ENCODE measurements at places on chromosomes 4 and X. TPM values are rescaled to one million over a fixed set of nuclear protein-coding genes. Genes with fewer than 3 reads are reported as not detected.

GRCh38 chr4:13783800-13784411 lies 156.4 kb upstream of the BOD1L1 start:
- peak overlapping the region; percentile 8 for H3K27ac ChIP-seq
- H3K36me3 ChIP-seq, result no peaks in the 10 kb centered on the region
- no peaks in the 10 kb centered on the region for H3K4me1 ChIP-seq
- DNase-seq, result no peak
- H3K4me3 ChIP-seq, result no peak overlapping the region

DNA sequence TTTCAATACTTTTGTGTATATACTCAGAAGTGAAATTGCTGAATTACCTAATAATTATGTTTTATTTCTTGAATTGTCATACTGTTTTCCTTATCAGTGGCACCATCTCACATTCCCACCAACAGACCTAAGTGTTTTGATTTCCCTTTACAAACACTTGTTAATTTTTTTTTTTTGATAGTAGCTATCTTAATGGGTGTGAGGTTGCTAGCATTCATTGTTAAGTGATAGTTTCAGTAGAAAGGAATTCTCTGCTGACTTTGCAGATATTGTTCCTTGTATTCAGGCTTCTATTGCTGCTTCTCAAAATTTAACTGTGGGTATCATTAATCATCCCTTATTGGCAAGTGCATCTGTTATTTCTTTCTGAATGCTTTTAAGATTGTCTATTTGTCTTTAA lies 927.5 kb upstream of the SLIT2 start:
- H3K27me3 ChIP-seq, result no peaks in the 10 kb centered on the region
- no peak overlapping the region for H3K27ac ChIP-seq
- DNase-seq, result no peak
- no peaks in the 10 kb centered on the region for H3K36me3 ChIP-seq
- no peaks in the 10 kb centered on the region for H3K4me1 ChIP-seq

DNA sequence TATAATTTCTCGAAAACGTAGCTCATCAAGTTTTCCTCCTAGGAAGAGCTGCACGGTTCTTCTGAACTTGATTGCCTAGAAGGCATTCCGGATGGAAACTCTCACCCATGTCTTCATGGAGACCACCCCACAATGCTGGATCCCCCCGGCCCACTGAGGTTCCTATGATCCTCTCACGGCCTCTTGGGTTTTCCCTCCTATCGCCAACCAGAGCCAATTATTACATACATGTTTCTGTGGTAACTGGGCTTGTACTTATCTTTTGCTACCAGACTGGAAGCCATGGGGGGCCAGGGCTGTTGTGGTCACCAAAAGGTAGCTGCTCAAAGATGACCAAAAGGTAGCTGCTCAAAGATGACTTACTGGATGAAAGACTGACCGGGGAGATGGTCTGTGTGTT lies 131.5 kb downstream of the AFAP1 start:
- peaks cover 32% of the 10 kb centered on the region for H3K36me3 ChIP-seq
- no peak overlapping the region for H3K27ac ChIP-seq
- H3K27me3 ChIP-seq, result no peaks in the 10 kb centered on the region
- no peak overlapping the region for H3K4me3 ChIP-seq

GRCh38 chrX:11386001-11386523 lies 92.8 kb downstream of the AMELX start:
- no peak overlapping the region for H3K27ac ChIP-seq
- H3K4me3 ChIP-seq, result no peak overlapping the region
- H3K36me3 ChIP-seq, result no peaks in the 10 kb centered on the region
- DNase-seq, result no peak
- no peaks in the 10 kb centered on the region for H3K27me3 ChIP-seq

DNA sequence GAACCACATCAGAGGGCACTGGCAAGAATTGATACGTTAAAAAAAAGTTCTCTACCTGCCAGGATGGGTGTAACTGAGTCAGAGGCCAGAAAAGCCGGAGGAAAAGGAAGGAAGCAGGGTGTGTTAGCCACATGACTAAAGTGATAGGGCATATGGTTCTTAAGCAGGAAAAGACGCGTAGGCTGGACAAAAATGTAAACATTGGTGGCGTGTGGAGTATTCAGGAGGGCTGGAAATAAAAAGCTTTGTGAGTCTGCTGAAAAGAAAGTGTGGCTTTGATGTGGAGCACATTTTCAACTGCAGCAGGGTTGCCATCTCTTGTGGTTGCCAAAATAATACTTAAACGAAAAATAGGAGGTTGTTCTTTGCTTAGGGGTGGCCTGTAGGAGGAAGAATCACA lies 186.5 kb upstream of the RPL34 start:
- DNase-seq, result no peak
- H3K4me3 ChIP-seq, result no peak overlapping the region
- H3K4me1 ChIP-seq, result no peaks in the 10 kb centered on the region
- H3K36me3 ChIP-seq, result no peaks in the 10 kb centered on the region
- no peaks in the 10 kb centered on the region for H3K27me3 ChIP-seq
- no peak overlapping the region for H3K27ac ChIP-seq

- DNase-seq, result no peak
- no peak overlapping the region for H3K4me3 ChIP-seq
- H3K4me1 ChIP-seq, result no peaks in the 10 kb centered on the region
- no peak overlapping the region for H3K27ac ChIP-seq
These were observed 7.3 kb downstream of the GPRASP1 start for GRCh38 chrX:102658556-102658955.

- no peak overlapping the region for H3K27ac ChIP-seq
- no peaks in the 10 kb centered on the region for H3K27me3 ChIP-seq
- no peak for DNase-seq
- H3K4me1 ChIP-seq, result no peaks in the 10 kb centered on the region
These were observed 187.0 kb upstream of the PPARGC1A start for GRCh38 chr4:24076811-24077210.

DNA sequence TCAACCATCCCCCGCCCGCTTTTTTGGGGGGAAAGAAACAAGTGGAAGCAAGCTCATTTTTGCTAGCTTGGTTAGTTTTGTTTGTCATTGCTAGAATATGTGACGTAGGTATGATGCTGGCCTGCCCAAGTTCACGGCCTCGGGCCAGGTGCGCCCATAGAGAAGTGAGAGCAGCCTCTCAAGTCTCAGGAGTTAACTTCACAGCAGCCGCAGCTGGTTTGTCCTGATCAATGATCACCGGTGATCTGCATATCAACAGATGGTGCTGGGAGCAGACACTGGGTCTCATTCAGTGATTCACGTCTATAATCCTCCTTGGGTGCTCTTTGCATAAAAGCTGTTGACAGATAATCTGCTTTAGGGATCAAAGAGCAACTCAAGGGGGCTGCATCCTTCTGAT lies 50.1 kb downstream of the ENPP6 start:
- peaks cover 25% of the 10 kb centered on the region for H3K27me3 ChIP-seq
- H3K36me3 ChIP-seq, result no peaks in the 10 kb centered on the region
- H3K27ac ChIP-seq, result no peak overlapping the region
- DNase-seq, result peak; percentile 89
- H3K4me3 ChIP-seq, result no peak overlapping the region

- H3K4me3 ChIP-seq, result no peak overlapping the region
- no peak overlapping the region for H3K27ac ChIP-seq
- H3K36me3 ChIP-seq, result peaks cover 90% of the 10 kb centered on the region
- no peaks in the 10 kb centered on the region for H3K27me3 ChIP-seq
- no peak for DNase-seq
These were observed 49.6 kb downstream of the KLF8 start for GRCh38 chrX:56281789-56282188.

DNA sequence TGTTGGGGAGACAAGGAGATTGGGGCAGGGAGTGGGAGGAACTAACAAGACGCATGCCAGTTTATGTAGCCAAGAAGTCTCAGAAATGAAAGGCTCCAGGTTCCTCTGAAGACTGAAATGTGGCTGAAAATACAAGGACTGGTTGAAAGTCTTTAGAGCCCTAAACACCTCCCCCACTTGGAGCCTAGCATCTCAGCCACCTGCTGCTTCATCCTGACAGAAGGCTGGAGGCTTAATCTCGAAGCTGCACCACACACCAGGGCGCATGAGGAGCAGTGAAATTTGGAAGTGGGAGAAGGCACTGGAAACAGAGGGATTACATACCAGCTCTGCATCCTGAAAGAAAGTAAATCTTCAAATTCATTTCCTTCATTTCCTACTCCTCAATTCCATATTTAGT lies 160.7 kb upstream of the FTHL17 start:
- DNase-seq, result peak; percentile 51
- H3K4me1 ChIP-seq, result no peaks in the 10 kb centered on the region
- H3K36me3 ChIP-seq, result no peaks in the 10 kb centered on the region

DNA sequence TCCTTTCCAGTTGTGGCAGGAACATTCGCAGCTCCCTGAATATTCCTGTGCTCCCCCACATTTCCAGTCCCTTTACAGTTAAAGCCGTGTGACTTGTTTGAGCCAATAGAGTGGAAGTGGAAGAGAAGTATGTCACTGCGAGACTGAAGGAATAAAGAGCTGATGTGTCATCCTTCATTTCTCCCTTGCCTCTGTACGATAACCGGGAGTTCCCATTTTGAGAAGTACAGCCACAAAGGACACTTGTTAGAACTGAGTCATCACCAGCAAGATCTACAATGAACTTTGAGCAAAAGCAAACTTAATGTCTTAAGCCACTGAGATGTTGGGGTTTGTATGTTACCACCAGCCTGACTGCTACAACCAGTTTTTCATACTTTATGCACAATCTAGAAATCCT lies 92.3 kb downstream of the SPRY1 start:
- no peaks in the 10 kb centered on the region for H3K27me3 ChIP-seq
- H3K36me3 ChIP-seq, result no peaks in the 10 kb centered on the region
- no peaks in the 10 kb centered on the region for H3K4me1 ChIP-seq
- no peak for DNase-seq
- H3K27ac ChIP-seq, result no peak overlapping the region

GRCh38 chr4:87018753-87019152 lies 83.9 kb downstream of the AFF1 start:
- H3K27me3 ChIP-seq, result no peaks in the 10 kb centered on the region
- peak overlapping the region; percentile 9 for H3K4me3 ChIP-seq
- peaks cover 47% of the 10 kb centered on the region for H3K4me1 ChIP-seq
- H3K27ac ChIP-seq, result no peak overlapping the region

DNA sequence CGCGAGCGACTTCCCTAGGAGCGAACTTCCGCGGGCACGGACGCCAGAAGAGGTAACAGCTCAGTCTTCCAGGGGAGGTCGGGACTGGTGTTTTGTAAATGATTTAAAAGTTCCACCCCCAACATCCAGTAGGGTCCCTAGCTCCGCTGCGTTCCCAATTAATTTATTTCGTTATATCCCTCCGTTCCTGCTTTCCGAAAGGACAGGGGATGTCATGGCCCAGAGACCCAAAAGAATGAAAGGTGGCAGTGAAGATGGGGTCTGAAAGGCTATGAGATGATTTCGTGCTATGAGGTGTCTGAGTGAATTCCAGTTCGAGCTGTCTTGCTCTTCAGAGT lies 373 bp upstream of the SMIM43 start:
- H3K27ac ChIP-seq, result no peak overlapping the region
- H3K27me3 ChIP-seq, result peaks cover 97% of the 10 kb centered on the region
- H3K4me1 ChIP-seq, result no peaks in the 10 kb centered on the region
- H3K36me3 ChIP-seq, result no peaks in the 10 kb centered on the region

- H3K36me3 ChIP-seq, result no peaks in the 10 kb centered on the region
- no peaks in the 10 kb centered on the region for H3K4me1 ChIP-seq
- no peaks in the 10 kb centered on the region for H3K27me3 ChIP-seq
- DNase-seq, result no peak
These were observed 100.8 kb upstream of the CXorf66 start for GRCh38 chrX:140065961-140066662.

DNA sequence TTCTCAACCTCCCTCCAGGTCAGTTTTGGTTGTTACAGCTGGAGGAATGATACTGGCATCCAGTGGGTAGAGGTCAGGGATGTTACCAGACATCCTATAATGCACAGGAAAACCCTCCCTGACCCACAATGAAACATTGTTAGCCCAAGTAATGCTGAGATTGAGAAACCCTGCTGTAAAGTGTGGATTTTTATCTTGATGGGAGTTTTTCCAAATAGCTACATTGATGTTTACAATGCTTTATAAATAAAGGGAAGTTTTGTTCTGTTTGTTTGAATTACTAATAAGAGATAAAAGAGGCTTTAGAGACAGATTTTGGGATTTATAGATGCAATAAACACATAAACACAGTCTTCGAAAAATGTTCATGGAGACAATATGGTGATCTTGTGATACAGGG lies 194.0 kb upstream of the NUDT6 start:
- H3K27ac ChIP-seq, result no peak overlapping the region
- H3K36me3 ChIP-seq, result no peaks in the 10 kb centered on the region
- H3K27me3 ChIP-seq, result no peaks in the 10 kb centered on the region
- DNase-seq, result no peak

GRCh38 chr4:1521821-1522361 lies 115.6 kb upstream of the NKX1-1 start:
- peaks cover 48% of the 10 kb centered on the region for H3K27me3 ChIP-seq
- H3K4me1 ChIP-seq, result no peaks in the 10 kb centered on the region
- no peak overlapping the region for H3K27ac ChIP-seq

GRCh38 chr4:124943145-124943889 lies 230.8 kb upstream of the ANKRD50 start:
- H3K27ac ChIP-seq, result no peak overlapping the region
- H3K36me3 ChIP-seq, result no peaks in the 10 kb centered on the region
- DNase-seq, result no peak
- H3K4me3 ChIP-seq, result no peak overlapping the region
- H3K27me3 ChIP-seq, result no peaks in the 10 kb centered on the region
- no peaks in the 10 kb centered on the region for H3K4me1 ChIP-seq

DNA sequence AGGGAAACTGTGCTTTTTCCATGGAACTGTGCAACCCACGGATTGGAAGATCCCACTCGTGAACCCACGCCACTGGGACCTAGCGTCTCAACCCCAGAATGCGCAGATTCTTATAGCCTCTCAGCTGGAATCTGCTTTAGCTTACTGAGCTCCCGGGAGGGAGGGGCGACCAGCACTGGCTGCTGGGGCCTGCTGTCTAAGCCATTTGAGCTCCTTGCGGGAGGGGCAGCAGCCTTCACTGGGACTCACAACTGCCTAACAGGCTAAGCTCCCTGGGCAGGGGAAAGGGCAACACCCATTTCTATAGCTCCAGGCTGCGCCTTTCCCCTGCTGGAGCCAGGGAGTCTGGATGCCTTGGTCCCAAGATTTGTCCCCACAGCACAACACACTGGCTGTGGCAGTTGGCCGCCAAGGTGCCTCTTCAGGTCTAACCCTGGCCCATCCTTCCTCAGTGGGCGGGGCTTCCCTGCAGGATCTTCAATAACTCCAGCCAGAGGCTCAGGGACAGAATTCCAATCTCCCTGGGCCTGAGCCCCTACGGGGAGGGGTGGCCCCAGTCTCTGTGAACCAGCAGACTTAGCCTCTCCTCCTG lies 451.7 kb upstream of the PITX2 start:
- no peaks in the 10 kb centered on the region for H3K27me3 ChIP-seq
- H3K27ac ChIP-seq, result no peak overlapping the region
- no peaks in the 10 kb centered on the region for H3K36me3 ChIP-seq
- peak; percentile 56 for DNase-seq
- no peaks in the 10 kb centered on the region for H3K4me1 ChIP-seq
- H3K4me3 ChIP-seq, result no peak overlapping the region

GRCh38 chr4:111963158-111963700 lies 182.0 kb upstream of the FAM241A start:
- H3K36me3 ChIP-seq, result no peaks in the 10 kb centered on the region
- no peak overlapping the region for H3K4me3 ChIP-seq
- DNase-seq, result no peak
- H3K27ac ChIP-seq, result no peak overlapping the region

The KCTD8 gene
- 0.88 TPM for total RNA-seq

The SMIM10L2A gene
- 6.7 TPM for total RNA-seq

The NKX3-2 gene
- 0.25 TPM for total RNA-seq

The MAGEB2 gene
- total RNA-seq, result not detected

The PARM1 gene
- total RNA-seq, result 1.1 TPM

The EMCN gene
- total RNA-seq, result not detected

The TRPC3 gene
- 0.79 TPM for total RNA-seq

The XK gene
- 0.27 TPM for total RNA-seq

The ERAS gene
- total RNA-seq, result not detected

The HTR2C gene
- 0.90 TPM for total RNA-seq

The GAGE12E gene
- total RNA-seq, result not detected

The CHST7 gene
- 4.2 TPM for total RNA-seq

The GPR82 gene
- total RNA-seq, result not detected

The ATP5ME gene
- 428 TPM for total RNA-seq

The GPRASP3 gene
- total RNA-seq, result 11.5 TPM

Measured in endodermal cell (in vitro differentiated cells).